Activated naive CD8-positive, alpha-beta T cell treated with anti-CD3 and anti-CD28 coated beads, Interleukin-2, amount 50 U/mL, for 24 hours (primary cell): ENCODE measurements at places on chromosomes 12 and 14.

- DNase-seq, result no peak
Measured at GRCh38 chr12:108948367-108948766, 68.5 kb downstream of the DAO start.

- no peak for DNase-seq
Measured at GRCh38 chr12:49863946-49864797, 21.3 kb upstream of the BCDIN3D start.

DNA sequence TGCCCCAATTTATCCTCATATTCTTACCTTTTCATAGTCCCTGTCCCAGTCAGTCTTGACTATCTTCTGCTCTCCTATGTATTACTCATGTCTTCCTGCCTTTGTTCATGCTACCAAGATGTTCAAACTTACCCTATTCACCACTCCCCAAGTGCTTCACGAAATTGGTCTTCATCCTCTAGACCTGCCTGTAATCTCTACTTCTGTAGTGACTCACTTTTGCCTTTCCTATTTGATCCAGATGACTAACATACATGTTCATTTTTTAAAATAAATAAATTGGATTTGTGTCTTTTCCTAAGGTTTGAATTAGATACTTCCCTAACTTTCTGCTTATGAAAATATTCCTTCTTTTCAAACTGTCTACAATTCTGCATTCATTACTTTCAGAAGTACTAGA, 107.7 kb upstream of the PPM1H start:
- DNase-seq, result no peak

DNA sequence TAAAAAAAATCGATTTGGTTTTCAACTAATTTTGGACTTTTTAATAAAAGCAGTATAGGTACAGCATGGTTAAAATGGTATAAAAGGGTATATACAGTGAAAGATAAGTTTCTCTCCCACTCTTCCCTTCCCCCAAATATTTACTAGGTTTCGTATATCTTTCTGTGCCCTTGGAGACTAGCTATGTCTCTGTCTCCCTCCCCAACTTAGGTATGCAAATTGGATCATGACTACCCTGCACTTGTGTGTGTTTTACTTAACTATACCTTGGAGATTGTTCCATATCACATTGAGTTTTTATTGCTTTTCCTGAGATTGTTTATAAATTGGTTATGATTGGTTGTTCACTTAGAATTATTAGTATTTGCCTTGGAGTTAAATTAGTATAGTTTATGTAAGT, 19.4 kb downstream of the AEBP2 start:
- DNase-seq, result no peak

DNA sequence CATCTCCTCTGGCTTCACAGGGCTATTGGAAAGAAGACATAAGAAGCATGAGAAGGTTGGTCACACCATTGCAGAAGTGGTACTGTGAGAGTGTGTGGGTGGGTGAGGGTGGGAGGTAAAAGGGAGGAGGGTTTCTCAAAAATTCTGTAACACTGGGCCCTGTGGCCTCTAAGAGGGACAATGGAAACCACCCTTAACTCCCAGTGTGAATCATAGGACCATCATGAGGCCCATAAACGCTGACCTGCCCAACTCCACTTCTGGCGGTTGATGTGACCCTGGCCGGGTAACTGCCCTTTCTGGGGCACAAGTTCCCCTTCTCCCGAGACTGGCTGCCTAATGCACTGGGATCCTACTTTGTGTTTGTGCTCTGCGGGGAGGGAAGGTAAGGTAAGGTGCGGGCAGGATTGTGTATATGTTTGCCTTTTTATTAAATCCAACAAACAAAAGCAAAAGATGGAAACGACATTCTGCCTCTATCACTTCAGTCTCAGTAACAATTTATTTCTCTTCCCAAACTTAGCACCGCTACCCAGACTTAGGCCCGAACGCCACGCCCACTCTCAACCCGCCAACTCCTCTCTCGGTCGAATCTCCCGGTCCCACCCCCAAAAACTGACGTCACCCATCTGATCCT, 551 bp downstream of the METTL1 start:
- DNase-seq, result peak; percentile 93

DNA sequence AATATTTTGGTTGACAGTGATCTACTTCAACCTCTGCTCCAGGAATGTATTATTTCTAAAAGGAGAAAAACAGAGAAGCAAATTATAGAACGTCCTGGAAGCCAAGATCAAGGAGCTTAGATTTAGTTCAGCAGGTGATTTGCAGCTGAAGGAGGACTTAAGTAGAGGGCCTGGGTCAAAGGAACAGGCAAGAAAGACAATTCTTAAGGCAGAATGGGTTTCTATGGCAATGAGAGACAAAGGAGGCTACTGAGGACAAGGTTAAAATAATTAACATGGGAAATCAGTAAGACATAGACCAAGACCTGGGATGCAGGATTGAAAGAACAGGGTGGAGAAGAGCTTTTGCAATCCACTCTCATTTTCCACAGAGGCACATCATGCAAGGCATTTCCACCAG, 2.4 kb upstream of the SNW1 start:
- no peak for DNase-seq

DNA sequence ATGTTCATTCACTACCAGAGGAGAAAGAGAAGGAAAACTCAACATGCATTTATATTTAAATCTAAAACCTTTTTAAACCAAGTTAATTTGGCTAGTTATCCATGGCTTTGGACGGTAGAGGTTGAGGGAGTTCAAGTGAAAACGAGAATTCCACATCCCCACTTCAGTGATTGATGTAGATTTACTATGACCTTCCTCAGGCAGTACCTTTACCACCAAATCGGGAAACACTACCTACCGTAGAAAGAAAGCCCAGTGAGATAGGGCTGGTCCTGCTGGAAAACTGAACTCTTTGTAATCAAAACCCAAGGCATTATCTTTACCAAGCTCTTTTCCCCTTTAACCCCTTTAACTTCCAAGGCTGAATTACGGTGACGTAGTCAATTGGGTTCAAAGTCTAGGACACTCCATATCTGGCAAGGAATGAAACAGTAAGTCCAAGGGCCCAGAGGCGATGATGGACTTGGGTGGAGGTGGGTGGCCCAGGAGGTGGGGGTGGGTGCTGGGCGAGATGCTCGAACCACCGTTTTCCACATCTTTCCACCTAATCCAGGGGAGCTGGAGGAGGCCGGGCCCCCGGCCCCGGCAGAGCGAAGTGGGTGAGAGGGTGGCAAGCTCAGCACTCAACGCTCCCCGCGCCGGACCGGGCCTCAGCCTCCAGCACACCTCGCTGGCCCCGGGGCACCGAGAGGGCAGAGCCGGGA, 618 bp downstream of the SEC23A start:
- DNase-seq, result no peak

DNA sequence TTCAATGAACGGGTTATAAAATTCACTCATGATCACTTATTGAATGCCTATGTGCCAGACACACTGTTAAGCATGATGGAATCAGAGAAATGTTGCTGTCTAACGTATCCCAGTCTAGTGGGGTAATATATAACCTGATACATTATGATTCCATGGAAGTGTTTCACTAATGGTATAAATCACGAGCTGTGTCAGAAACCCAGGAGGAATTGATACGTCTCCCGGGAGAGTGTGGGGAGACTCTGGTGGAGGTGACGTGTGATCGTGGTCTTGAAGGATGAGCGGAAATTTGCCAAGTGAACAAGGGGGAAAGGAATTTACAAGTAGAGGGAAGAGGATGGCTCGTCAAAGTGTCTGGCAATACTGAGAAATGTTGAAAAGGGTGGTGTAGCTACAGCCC, 26.5 kb downstream of the MANSC1 start:
- no peak for DNase-seq

- DNase-seq, result no peak
Measured at GRCh38 chr12:131458048-131458374, 252.9 kb upstream of the SFSWAP start.

GRCh38 chr12:26798640-26799039, 34.4 kb downstream of the ITPR2 start:
- no peak for DNase-seq

- no peak for DNase-seq
Measured at GRCh38 chr14:21524575-21525490, 1.3 kb downstream of the SALL2 start.

GRCh38 chr12:126218697-126219096, 1153.5 kb downstream of the AACS start:
- no peak for DNase-seq

GRCh38 chr14:96634896-96635295, 132.7 kb downstream of the PAPOLA start:
- no peak for DNase-seq

- DNase-seq, result no peak
Measured at GRCh38 chr14:95920769-95921438, 44.3 kb downstream of the TUNAR start.

- DNase-seq, result no peak
Measured at GRCh38 chr12:88922816-88923215, 342.5 kb upstream of the KITLG start.

GRCh38 chr12:99600388-99600787, 47.2 kb upstream of the GARIN6 start:
- DNase-seq, result no peak

DNA sequence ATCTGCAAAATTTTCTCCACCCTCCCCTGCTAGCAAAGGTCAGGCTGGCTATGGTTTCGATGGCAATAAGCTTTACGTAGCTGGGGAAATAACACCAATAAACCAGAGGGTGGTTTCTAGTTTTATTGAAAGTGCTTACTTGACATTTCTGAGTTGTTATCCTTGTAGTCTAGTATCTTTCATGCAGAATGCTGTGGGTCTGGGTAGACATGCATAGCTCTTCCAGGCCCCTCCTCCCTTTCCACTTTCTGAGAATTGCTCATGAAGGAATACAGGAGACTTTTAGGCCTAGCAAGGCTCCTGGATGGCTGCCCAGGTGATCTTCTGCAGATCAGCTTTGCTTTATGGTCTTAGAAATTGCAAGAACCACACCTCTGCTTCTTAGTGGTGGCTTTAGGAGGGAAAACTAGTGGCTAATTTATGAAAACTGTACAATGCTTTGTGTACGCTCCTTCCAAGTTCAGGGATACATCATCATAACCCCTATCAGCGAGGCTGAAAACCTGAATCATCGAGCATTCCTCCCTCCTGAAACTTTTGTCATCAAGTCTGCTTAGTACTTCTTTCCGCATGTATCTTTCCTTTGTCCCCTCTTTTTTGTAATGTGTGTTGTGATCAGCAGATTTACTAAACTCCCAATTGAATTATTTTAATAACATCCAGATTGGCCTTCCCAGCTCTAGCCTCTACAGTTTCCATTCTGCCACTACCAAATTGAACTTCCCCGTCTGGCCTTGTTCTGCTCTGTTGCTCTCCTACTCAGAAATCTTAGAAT, 473.0 kb downstream of the RAD51B start:
- DNase-seq, result no peak
